ENCODE measurements at places on chromosomes 6 and 20.

DNA sequence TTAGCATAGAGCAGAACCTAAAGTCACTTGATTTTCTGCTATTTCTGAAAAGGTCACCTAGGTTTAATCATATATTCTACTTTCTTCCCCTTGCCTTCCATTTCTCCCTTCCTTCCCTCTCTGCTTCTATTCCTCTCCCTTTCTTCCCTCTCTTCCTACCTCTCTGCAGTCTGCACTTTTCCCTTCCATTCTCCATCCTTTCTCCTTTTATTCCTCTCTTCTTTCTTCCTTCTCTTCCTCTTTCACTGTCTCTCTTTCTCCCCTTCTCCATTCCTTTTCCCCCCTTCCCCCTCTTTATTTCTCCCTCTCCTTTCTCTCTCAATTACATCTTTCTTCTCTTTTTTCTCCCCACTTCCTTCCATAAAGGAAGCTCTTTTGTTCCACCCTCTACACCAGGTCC is 1049.8 kb upstream of the FLRT3 start:
- no peak for DNase-seq

GRCh38 chr20:61510778-61511330 is 258.8 kb downstream of the CDH4 start:
- DNase-seq, result no peak

- DNase-seq, result peak; percentile 94
Measured at GRCh38 chr20:10848810-10849370, 175.1 kb upstream of the JAG1 start.

DNA sequence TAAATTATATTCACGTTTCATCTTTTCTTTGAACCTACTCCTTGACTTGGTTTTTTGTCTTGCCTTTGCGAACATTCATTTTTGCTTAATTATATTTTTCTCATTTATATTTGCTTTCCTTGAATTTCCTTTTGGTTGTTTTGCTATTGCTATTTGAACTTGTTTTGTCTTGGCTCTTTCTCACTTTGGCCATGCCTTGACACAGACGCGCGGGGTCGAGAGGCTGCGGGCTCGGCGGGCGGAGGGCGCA is 7.1 kb upstream of the TMEM14A start:
- DNase-seq, result no peak

DNA sequence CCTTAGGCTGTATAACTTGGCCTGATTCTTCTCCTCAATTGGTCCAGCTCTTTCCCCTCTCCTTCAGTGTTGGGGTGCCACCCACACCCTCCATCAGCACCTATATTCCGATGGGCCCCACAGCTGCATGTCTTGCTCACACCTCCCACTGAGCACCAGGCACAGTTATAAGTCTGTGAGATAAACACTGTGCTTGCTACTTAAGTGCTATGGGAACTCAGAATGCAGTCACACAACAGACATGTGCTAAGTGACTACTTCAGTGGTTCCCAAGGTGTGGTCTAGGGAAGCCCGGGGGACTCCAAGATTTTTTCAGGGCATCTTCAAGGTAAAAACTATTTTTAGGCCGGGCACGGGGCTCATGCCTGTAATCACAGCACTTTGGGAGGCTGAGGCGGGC is 7.3 kb downstream of the ZC3H12D start:
- DNase-seq, result no peak

- no peak for DNase-seq
Measured at GRCh38 chr20:60065741-60066437, 107.7 kb downstream of the CDH26 start.

GRCh38 chr20:47466213-47466612 is 35.5 kb upstream of the NCOA3 start:
- DNase-seq, result peak; percentile 48

- DNase-seq, result no peak
Measured at GRCh38 chr6:108904741-108905140, 56.5 kb downstream of the ARMC2 start.

DNA sequence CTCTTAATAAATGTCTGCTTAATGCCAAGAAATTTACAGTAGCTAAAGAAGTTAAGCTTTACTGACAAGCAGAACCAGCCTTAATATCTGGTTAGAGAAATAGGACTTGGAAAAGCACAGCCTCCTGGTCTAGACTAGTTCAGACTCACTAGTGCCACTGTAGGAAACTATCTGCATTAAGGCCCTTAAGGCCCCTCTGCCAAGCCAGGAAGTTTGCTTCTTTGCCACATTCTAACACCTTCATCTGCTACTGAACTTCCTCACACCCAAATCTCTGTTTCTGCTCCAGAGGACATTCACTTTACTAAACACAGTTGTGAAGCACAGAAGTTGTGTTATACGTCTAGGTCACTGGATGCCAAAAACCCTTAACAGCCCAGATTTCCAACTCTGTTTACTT is 302.8 kb downstream of the BTBD9 start:
- no peak for DNase-seq

GRCh38 chr6:21053612-21054011 is 519.4 kb downstream of the CDKAL1 start:
- DNase-seq, result no peak

DNA sequence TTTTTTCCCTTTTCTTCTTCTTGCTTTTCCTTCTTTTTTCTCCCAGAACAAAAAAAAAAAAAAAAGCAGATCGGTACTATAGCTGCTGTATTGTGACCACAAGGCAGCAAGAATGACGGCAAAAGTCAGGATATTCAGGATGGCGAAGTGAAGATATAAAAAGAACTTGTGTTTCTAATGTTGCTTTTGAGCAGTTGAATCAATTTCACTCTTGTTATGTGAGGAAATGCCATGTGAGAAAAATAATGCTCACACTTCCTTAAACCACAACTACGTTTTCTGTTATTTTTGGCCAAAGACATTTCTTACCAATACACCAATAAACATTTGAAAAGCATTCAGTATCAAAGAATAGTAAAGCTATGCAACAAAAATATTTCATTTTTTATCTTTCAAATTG is 510.5 kb downstream of the HACE1 start:
- no peak for DNase-seq
